Activated T-cell treated with anti-CD3 and anti-CD28 coated beads, Interleukin-2, amount 50 U/mL, for 4 hours (primary cell): ENCODE measurements at places on chromosomes 1 and 21. TPM values are rescaled to one million over a fixed set of nuclear protein-coding genes. Genes with fewer than 3 reads are reported as not detected.

Gene PROK1
- total RNA-seq = not detected

Gene ANP32E
- 112 TPM for total RNA-seq

Gene NUP210L
- 0.08 TPM for total RNA-seq

Gene AMY1A
- total RNA-seq = not detected

Gene PPP1R8
- 82.5 TPM for total RNA-seq

Gene S1PR1
- 112 TPM for total RNA-seq

Gene EPHA8
- total RNA-seq = not detected

Gene TMEM269
- 0.24 TPM for total RNA-seq

Gene PDE4B
- 18.8 TPM for total RNA-seq

Gene PWP2
- total RNA-seq = 24.6 TPM

Gene CRNN
- not detected for total RNA-seq

Gene RIIAD1
- total RNA-seq = not detected

Gene SH2D5
- total RNA-seq = 1.1 TPM

Gene C1orf87
- total RNA-seq = not detected

Gene SPRR5
- not detected for total RNA-seq

Gene KRTAP19-3
- not detected for total RNA-seq

Gene MXRA8
- total RNA-seq = 0.53 TPM

Gene HSD3B1
- total RNA-seq = not detected

Gene KCNE2
- not detected for total RNA-seq

Gene FCGR1A
- total RNA-seq = not detected

Gene SOX13
- 1.4 TPM for total RNA-seq

Gene PPFIA4
- total RNA-seq = 0.82 TPM

Gene WDR26
- 48.9 TPM for total RNA-seq

Gene KRTAP11-1
- total RNA-seq = not detected

Gene ATP1A2
- not detected for total RNA-seq

Gene FAM72A
- total RNA-seq = 6.3 TPM

Gene FOXD3
- total RNA-seq = not detected

Gene MYCL
- 0.08 TPM for total RNA-seq

Gene UBR4
- 123 TPM for total RNA-seq

Gene OXCT2
- 2.2 TPM for total RNA-seq

Gene RNU1-4
- 1,616 TPM for total RNA-seq

Gene RBP7
- not detected for total RNA-seq

Gene MATN1
- total RNA-seq = 2.9 TPM

Gene FHAD1
- 0.20 TPM for total RNA-seq

Gene OR2L3
- not detected for total RNA-seq

Gene PHLDA3
- 4.1 TPM for total RNA-seq

Gene LPAR3
- total RNA-seq = 0.71 TPM

Gene GPR61
- total RNA-seq = not detected

Gene BROX
- 32.7 TPM for total RNA-seq

Gene REN
- total RNA-seq = not detected

Gene SYCP1
- total RNA-seq = not detected

Gene ARL8A
- total RNA-seq = 52.1 TPM

Gene PLCH2
- total RNA-seq = 0.58 TPM

Gene IFI16
- total RNA-seq = 186 TPM

Gene C1orf115
- total RNA-seq = 0.18 TPM

Gene SPATA45
- total RNA-seq = not detected

Gene MGST3
- 11.5 TPM for total RNA-seq

Gene SLC1A7
- not detected for total RNA-seq

Gene PADI1
- total RNA-seq = not detected

Gene GNAT2
- total RNA-seq = 0.19 TPM

Gene HJV
- not detected for total RNA-seq

Gene KPRP
- not detected for total RNA-seq

Gene OLFM3
- not detected for total RNA-seq

Gene CCDC185
- total RNA-seq = not detected

Gene FAM177B
- not detected for total RNA-seq
